Activated CD4-positive, alpha-beta T cell treated with anti-CD3 and anti-CD28 coated beads, Interleukin-2, amount 50 U/mL, for 48 hours (primary cell): ENCODE measurements at places on chromosomes 7 and 10.
A peak's percentile ranks its signal among the peaks of the same experiment; 100 is the strongest.

- DNase-seq, result peak; percentile 62
These were observed 443 bp downstream of the RNF32 start for GRCh38 chr7:156640949-156641485.

DNA sequence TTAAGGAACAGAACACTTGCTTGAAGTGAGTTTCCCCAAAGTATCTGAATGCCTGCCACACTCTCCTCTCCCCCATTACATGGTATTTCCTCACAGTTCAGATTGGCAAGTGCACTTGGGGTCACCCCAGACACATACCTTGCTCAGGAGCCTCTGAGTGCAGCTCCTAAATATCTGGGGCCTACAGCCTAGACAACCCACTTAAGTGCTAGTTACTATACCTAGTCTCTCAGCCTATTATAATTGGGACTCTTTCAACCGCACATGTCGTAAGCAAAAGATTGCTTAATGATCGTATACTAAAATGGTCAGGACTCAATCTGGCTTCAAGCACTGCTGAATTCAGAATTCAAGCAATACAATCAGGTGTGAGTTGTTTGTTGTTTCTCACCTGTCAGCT is 19.9 kb downstream of the TMEM176B start:
- no peak for DNase-seq

- no peak for DNase-seq
These were observed 126.7 kb downstream of the DPP6 start for GRCh38 chr7:154178895-154179294.

- DNase-seq, result no peak
These were observed 357.9 kb downstream of the PTEN start for GRCh38 chr10:88221010-88221973.

DNA sequence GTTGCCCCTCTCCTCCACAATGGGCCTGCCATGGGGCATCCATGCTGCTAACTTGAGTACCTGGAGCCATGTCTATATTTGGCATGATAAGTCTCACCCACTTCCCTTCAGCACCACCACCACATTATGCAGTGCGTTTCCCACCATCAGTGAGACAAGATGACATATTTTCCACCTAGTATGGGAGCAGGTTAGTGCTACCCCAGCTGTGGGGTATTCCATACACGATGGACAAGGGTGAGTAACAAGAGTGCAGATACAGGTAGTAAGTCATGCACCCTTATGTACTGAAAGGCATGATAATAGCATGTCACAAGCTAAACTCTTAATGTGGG is 21.2 kb upstream of the OR2AE1 start:
- no peak for DNase-seq

- no peak for DNase-seq
These were observed 40.5 kb downstream of the AMZ1 start for GRCh38 chr7:2728316-2729030.

DNA sequence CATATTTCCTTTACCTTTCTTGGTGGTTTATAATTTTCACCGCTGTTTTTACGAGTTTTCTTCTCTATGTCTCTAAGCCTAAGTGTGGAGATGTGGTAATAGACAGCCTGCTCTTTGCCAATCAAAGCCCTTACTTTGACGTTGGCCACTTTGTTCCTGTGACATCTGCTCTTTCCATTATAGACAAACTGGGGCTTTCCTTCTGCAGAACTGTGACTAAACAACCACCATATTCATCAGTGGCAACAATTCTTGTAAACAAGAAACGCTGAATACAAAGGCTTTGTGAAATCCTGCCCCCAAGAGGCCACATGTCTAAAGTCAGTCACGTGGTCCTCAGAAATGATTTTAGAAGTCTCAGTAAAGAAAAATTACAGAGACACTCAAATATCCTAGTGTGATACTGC is 59.6 kb upstream of the CAPZA2 start:
- DNase-seq, result peak; percentile 31

GRCh38 chr7:100882785-100883526 is 6.6 kb downstream of the UFSP1 start:
- no peak for DNase-seq

DNA sequence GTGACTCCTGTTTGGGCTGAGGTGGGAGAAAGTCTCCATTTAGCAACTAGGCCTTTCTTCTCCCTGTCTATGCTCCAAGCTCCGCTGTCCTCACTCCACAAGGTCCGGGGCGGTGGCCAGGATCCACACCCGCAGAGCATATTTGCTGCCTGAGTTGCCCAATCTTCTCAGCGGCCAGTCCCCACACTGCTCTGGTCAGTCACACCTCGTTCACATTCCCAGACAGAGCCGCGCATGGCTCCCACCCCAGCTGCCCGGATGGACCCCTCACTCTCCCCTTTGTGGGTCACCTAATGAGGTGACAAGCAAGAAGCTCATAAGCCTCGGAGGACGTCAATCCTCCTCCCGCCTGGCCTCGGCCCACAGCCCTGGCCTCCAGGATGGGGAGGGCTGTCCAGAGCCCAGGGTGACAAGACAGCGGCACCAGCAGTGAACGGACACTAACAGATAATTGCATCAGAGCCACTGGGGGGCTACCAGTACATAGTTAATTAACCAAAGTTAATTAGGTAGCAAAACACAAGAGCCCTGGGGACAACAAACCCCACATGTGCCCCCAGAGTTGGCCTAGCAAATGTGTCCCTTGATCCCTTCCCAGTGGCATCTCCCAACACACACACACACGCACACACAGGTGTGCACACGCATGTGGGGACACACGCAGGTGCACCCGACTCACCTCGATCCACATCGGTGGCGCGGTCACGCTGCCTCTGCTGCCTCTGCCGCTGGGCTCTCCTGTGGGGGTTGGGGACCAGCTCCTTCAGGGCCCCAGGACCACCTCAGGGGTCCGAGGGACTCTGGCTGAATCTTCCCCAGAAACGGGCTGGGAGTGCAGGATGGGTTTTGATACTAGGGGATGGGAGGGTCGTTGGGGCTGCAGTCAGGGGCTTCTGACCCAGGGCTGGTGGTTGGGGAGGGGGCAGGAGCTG is 11.8 kb downstream of the EPHA1 start:
- DNase-seq, result no peak

- no peak for DNase-seq
These were observed 7.0 kb downstream of the GSAP start for GRCh38 chr7:77409005-77409738.

- DNase-seq, result no peak
These were observed 224.0 kb upstream of the GRB10 start for GRCh38 chr7:51006483-51007235.

DNA sequence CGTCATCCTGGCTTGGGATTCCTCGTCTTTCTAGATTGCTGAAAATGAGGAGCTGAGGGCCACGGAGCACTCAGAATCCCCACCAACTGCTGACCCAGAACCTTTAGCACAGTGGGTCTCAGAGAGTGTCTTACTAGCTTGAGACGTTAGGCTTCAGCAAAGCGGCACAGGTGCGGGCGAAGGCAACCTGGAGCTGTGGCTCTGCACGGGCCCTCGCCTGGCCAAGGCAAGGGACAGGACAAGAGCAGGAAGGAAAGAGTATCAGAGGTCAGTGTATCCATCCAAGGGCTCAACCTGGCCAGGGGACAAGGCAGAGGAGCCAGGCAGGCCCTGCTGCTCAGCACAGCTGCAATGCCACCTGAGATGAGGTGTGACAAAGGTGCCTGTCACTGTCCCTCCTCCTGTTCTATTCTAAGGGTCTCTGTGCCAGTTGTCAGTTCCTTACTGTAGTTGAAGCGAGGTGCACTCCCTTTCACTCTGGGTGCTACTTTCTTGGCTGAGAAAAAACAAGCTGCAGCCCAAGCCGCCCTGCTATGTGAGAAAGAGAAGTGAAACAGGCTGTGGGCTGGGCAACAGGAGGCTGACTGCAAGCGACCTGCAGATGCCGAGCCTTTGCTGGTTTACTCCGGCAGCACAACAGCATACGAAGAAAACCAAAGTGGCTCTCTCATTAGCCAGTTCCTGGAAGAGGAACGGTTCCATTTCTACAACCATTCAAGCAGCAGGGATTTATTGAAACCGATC is 33.3 kb upstream of the KDM7A start:
- peak; percentile 67 for DNase-seq

DNA sequence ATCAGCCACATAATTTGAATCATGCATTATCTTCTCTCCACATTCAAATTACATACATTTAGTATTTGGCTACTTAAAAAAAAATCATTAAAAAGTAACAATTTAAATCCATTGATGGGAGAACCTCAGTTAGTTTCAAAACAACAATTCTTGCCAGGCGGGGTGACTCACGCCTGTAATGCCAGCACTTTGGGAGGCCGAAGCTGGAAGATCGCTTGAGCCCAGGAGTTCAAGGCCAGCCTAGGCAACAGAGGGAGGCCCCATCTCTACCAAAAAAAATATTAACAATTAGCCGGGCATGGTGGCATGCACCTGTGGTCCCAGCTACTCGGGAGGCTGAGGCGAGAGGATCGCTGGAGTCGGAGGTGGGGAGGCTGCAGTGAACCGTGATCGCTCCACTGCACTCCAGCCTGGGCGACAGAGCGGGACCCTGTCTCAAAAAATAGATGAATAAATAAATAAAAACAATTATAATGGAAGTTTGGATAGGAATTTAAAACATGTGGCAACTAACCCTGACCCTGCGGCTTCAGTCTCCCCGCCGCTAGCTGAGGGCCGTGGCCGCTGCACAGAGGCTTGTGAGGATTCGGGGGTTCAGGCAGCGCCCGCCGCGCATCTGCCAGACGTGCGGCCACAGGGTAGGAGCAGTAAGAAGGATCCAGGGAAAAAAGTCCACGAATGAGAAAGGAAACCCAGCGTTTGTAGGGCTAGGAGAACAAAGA is 1.1 kb upstream of the CSGALNACT2 start:
- DNase-seq, result no peak
